HFFc6 (cell line): ENCODE measurements at places on chromosomes 11 and 22. TPM values are rescaled to one million over a fixed set of nuclear protein-coding genes. Genes with fewer than 3 reads are reported as not detected.

DNA sequence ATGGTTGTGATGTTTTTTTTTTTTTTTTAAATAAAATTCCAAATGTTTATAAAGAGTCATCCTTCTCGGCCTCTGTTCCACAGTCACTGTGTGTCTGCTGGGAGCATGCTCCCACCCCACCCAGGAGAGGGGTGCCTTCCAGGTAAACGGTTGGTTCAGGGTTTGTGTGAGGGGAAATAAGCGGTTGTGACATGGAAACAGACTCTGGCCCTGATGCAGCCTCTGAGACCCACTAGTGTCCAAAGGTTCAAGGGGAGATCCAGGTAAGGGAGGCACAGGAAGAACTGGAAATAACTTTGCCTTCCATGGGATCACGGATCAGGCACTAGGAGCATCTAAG is 6.0 kb upstream of the GAS2L1 start:
- H3K4me3 ChIP-seq: no peak overlapping the region
- DNase-seq: no peak
- no peak overlapping the region for H3K27ac ChIP-seq
- H3K4me1 ChIP-seq: no peaks in the 10 kb centered on the region

- no peak for DNase-seq
- no peaks in the 10 kb centered on the region for H3K27me3 ChIP-seq
- H3K36me3 ChIP-seq: no peaks in the 10 kb centered on the region
- no peak overlapping the region for H3K4me3 ChIP-seq
These were observed 224.1 kb downstream of the CADM1 start for GRCh38 chr11:115279813-115280761.

DNA sequence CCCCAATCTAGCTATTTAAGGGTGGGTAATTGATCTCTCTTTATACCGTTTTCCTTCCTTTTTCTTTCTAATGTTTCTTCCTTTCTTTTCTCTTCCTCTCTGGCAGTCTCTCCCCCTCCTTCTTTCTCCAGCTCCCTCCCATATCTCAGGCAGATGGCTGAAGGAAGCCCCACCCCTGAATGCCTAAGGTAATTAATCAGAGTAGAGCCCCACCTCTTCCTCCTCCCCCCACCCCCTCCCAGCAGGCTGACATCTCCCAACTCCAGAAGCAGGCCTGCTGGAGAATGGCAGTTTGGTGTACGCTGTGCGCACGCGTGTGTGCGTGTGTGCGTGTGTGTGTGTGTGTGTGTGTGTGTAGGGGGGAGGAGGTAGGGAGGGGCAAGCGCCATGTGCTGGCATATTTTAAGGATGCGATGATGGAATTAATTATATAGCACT is 122.6 kb downstream of the APOL5 start:
- DNase-seq: peak; percentile 97
- no peaks in the 10 kb centered on the region; the same call in 1 of the 2 replicates for H3K27me3 ChIP-seq
- H3K4me1 ChIP-seq: peaks cover 61% of the 10 kb centered on the region
- peak overlapping the region; percentile 76 for H3K27ac ChIP-seq
- peak overlapping the region; percentile 97 for H3K4me3 ChIP-seq

GRCh38 chr11:3929649-3930048 is 74.2 kb downstream of the STIM1 start:
- peaks cover 23% of the 10 kb centered on the region for H3K4me1 ChIP-seq
- no peaks in the 10 kb centered on the region for H3K27me3 ChIP-seq
- DNase-seq: no peak
- no peak overlapping the region for H3K27ac ChIP-seq
- no peaks in the 10 kb centered on the region for H3K36me3 ChIP-seq

DNA sequence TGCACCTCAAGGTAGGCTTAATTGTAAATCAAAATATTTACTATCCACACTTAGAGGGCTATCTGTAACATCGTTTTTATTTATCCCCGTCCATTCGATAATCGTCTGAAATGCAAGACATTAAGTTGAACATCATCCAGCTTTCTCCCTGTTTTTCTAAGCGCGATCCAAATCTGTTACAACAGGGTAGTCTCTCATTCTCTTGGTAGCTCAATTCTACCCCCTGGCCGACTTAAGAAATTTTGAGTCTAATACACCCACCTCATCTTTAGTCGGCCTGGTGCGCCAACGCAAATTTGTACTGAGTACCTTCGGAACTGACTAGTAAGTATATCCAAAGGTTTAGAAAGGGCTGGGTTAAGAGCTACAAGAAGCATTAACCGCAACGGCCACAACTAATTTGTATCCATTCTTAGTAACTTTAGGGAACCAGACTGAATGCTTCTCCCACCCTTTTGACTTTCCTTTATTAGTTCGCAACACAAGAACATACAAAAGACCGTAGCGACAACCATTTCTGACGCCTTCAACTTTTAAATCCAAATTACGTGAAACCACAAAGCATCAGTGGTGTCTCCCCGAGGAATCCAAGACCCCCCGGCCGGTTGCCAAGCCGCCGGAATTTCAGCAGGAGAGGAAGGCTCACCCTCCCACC is 1.0 kb upstream of the ZNF143 start:
- H3K27me3 ChIP-seq: peaks cover 5% of the 10 kb centered on the region; the same call in 1 of the 2 replicates
- DNase-seq: peak; percentile 2
- H3K4me3 ChIP-seq: peak overlapping the region; percentile 91

DNA sequence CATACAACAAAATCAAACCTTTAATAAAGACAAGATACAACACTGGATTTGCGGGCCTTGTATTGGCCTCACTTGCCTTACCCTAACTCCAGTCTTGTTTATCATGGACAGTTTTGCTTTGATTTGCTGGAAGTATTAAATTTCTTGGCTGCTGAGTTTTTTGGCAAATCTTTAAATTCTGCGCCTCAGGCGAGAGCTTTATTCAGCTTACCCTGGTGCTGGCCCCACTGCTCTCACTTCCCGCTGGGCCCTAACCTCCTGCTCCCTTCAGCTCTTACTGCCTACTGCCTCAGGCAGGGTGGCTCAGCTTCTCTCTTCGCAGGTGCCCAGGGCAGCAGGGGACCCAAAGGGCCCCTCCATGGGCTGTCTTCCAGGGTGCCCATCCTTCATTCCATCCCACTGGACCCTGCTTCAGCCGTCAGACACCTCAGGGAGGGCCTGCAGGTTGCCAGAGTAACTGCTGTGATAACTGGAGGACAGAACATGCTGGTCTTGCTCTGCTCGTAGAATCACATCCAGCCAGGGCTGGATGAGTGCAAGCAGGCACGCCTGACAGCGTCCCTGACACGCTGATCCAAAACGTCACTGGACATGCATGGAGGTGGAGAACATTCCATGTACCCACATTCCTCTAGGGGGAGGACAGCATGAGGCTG is 45.7 kb upstream of the TUB start:
- peaks cover 15% of the 10 kb centered on the region for H3K27me3 ChIP-seq
- DNase-seq: no peak
- peaks cover 14% of the 10 kb centered on the region for H3K4me1 ChIP-seq
- no peak overlapping the region for H3K27ac ChIP-seq

GRCh38 chr11:21350613-21351012 is 681.2 kb downstream of the NELL1 start:
- no peaks in the 10 kb centered on the region for H3K36me3 ChIP-seq
- H3K4me3 ChIP-seq: no peak overlapping the region
- no peak for DNase-seq
- no peaks in the 10 kb centered on the region for H3K4me1 ChIP-seq

PIH1D2 gene
- 0.74 to 1.5 TPM (median 0.87 TPM) in 3 replicates for total RNA-seq

FREY1 gene
- 0.63 to 0.97 TPM (median 0.85 TPM) in 3 replicates for total RNA-seq

CHRM1 gene
- not detected in 3 replicates for total RNA-seq
